ENCODE measurements at places on chromosomes 11 and 22.

GRCh38 chr11:11520231-11521015, 101.4 kb downstream of the GALNT18 start:
- DNase-seq = no peak

DNA sequence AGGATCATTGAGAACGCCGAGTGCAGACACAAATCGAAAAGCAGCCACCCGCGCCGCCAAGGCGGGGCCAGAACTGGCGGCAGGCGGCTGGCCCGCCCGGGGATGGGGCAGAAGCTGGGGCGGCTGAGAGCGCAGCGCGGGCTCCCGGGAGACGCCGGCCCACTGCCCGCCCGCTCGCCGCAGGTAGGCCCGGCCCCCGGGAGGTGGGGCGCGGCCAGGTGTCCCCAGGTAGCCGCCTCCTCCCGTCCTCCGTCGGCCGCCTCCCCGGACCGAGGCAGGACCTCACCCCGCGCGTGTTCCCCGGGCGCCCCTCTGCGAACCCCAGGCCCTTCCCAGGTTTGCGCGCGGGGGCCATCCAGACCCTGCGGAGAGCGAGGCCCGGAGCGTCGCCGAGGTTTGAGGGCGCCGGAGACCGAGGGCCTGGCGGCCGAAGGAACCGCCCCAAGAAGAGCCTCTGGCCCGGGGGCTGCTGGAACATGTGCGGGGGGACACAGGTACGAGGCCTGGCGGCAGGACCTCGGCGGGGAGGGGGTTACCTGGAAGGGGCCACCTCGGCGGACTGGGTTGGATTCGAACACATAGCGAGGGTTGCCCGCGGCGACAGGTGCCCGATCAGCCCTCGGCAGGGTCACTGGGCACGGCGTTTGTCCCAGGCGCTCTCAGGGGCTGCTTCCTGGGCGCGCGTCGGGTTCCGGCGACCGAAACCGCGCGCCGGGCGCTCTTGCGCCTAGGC, at the start of gene PRRG4:
Gene PRRG4 (plus strand): TSS at position 248 of the 733 bp plus-strand sequence. CDS start 603 bp downstream, outside the sequence.
- peak; percentile 65 for DNase-seq

DNA sequence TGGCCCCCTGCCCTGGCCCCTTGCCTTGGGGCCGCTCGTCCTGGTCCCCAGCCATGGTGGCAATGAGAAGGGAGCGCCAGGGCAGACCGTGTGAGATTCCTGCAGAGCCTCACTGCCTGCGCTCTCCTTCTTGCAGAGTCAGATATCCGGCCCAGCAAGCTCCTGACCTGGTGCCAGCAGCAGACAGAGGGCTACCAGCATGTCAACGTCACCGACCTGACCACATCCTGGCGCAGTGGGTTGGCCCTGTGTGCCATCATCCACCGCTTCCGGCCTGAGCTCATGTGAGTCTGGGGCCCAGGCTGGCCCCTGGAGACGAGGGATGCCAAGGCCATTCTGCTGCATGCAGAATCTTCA, 114.1 kb downstream of the MICAL2 start:
- peak; percentile 82 for DNase-seq

DNA sequence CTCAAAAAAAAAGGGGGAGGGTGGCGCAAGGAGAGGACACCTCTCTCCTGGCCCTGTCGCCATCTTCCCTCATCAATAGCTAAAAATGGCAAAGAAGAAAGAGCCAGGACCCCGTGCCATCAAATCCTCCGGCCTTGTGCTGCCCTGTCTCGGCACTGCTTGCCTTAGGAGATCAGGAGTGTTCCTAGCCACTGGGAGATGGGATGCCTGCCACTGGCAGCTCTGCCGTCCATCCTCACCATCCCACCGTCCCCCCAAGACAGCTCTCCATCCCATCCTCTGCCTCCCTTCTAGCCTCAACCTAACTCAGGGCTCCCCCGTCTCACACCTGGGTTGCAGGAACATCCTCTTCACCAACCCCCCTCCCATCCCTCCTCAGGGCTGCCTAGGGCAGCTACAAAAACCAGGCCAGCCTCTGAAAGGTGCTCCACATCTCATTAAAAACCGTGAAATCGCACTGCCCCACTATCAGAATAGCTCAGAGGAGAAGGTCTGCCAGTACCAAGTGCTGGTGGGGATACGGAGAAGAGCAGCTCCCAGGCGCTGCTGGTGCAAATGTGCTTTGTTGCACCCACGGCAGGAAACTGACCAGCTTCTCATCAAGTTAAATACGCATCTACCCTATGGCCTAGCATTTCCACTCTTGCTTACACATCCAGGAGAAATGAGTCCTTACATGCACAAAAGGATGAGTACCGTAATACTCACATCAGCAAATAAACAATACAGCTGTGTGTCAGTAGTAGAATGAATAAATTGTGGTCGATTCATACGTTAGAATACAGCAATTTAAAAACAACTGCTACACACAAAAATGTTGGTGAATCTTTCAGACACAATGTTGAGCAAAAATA, 31.7 kb upstream of the GCAT start:
- peak; percentile 97 for DNase-seq

GRCh38 chr11:72191961-72192381, at the start of gene FOLR1:
TSS of gene FOLR1 (plus strand) at chr11:72192140. CDS start at chr11:72192174, 34 bp downstream.
- DNase-seq = peak; percentile 36

DNA sequence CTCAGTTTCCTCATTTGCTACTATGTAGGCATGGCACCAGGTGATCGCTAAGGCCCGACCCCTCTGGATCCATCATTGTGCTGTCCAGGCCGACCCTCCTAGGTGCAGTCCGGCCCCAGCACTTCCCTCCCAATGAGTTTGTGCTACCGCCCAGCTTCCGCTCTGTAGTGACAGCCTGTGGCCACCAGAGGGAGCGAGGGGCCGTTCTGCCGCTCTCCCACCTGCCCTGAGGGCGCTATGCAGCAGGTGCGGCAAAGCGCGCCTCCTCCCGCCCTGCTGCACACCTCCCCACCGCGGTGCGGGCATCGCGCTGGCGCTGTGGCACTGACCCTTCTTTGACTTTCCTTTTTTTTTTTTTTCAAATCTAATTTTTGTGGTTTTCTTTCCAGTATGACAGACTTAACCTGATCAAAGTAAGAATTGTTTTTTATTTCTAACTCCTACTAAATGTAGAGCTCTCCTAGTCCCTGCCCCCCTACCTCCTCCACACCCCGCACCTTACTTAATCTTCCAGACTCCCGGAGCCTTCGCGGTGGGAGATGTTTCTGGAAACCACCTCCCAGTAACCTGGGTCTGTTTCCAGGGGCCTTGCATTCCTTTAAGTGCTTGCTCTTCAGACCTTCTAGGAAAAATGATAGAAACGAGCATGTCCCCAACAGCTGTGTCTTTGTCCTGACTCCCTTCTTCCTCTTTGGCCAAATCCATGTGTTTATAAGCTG, 73.7 kb downstream of the SCN3B start:
- peak; percentile 61 for DNase-seq

GRCh38 chr11:78304201-78304600, 113.4 kb downstream of the GAB2 start:
- no peak for DNase-seq

GRCh38 chr11:34328632-34328910, 29.2 kb downstream of the ABTB2 start:
- DNase-seq = no peak

GRCh38 chr11:124474779-124475178, 29.3 kb upstream of the OR8B8 start:
- DNase-seq = no peak

GRCh38 chr22:30617819-30618218, 10.8 kb downstream of the TCN2 start:
- no peak for DNase-seq

DNA sequence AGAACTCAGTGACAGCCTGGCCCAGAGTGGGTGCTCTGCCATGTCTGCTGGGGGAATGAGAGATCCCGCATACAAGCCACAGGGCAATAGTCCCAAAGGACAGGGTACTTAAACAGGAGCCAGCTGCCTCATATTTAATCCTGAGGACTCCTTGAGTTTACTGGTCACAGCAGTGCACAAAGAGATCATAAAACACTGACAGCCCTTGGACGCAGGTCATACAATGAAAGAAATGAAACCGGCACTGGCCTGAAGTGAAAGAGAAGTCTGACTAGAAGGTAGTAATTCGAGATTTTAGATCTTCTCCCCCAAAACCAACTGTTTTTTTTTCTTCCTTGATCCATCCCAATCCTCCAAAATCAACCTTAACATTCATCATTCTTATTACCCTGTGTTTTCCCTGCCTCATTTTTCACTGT, 299.8 kb upstream of the SYN3 start:
- no peak for DNase-seq

GRCh38 chr22:34080433-34080832, 160.2 kb upstream of the LARGE1 start:
- DNase-seq = no peak

DNA sequence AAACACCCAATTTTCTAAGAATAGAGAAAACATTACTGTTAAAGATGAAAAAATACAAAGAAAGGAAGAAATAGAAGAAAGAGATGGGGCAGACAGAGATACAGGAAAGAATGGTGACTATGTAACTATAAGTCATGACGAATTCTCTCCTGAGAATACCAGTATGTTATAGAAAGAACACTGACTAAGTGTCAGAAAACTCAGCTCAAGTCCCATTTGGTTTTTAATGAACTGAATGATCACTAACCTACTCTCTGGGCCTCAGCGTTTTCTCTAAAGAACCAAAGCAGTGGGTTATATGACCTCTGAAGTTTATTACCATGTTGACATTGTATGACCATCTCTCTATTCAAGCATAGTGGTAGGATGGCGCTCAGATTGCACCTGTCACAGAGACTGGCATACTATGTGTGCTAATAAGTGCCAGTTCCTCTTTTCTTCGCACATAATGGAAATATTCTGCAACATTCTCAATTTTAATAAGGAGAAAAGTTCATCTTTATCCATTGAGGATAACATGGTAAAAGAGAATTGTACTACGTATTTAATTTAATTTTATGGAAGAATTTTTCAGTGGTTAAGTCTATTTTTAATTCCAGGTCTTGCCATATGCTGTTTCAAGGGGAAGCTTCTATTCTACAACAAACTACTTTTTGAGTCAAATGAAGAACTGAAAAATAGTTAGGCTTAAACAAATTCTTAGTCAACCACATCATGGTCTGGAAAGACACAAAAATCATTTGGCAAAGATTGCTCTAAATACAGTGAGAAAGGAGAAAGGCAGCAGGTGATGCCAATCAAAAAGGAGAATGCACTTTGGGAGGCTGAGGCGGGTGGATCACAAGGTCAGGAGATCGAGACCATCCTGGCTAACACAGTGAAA, 25.0 kb upstream of the EED start:
- no peak for DNase-seq

- DNase-seq = no peak
Observed at GRCh38 chr22:36196254-36197064, 5.2 kb downstream of the APOL4 start.

GRCh38 chr11:45212566-45213315, 66.3 kb downstream of the PRDM11 start:
- DNase-seq = no peak

DNA sequence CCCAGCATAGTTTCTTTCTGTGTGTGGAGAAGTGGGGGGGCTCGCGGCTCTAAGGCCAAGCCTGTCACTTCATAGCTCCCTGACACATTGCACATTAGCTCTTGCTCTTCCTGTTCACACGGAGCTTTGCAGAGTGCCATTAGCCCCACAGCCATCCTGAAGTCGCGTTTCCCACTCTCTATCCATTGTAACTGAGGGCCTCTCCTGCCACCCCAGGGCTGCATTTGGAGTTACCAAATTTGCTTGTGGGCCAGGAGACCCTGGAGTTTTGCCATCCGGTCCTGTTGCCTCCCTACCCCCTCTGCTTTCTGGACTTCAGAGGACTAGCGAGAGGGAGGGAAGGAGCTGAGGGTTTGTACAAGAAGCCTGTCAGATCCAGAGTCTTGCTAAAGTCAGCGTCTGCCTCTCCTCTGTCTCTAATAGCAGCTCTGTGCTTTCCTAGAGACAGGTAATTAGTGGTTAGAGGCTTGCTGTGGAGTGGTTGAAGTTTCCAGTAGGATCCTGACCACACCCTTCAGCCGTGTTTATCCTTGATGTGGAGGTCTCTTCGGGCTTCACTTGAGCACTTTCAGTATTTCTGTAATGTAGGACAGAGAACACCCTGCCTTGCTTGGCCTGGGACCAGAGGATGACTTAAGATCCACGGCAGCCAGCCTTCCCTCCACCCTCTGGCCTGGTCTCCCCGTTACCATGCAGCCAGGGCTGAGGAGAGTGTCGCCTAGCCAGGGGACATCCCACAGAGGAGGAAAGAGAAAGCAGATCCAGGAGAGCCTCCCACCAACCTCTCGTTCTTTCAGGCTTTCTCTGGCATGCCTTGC, 14.1 kb downstream of the DCPS start:
- peak; percentile 58 for DNase-seq

GRCh38 chr11:121930004-121930965, 185.7 kb downstream of the BLID start:
- peak; percentile 47 for DNase-seq

- no peak for DNase-seq
Observed at GRCh38 chr11:59259047-59259446, 46.3 kb upstream of the MPEG1 start.

DNA sequence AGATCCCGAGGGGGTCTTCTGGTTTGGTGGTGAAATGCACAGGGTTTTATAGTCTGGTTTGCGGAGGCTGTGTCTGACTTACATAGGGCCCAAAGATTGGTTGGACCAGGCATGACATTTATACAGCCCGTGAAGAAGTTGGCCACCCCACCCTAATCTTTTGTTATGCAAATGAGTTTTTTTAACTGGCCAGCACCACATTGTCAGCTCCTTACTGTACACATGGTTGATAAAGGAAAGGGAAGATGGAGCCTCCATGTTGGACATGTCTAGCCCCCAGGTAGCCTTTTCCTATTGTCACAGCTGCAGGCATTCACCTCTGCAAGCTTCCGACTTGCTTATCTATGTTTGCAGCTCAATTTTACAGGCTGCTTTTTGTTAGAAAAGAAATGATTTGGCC, 70.1 kb downstream of the WT1 start:
- DNase-seq = no peak

DNA sequence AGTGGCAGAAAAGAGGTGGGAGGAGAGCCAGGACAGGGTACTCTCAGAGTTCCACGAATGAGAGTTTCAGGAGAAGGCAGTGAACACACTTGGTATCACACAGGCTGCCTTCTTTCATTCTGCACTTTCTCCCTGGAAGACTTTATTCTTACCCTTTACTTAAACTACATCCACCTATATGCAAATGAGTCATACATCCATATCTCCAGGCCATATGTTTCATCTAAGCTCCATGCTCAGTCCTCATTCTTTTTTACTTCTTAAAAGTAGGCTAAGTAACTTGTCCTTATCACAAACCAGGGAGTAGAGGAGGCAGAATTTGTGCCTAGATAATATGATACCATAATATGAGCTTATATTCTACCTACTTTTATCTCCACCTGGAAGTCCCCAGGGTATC, 6.2 kb upstream of the HYLS1 start:
- DNase-seq = no peak

DNA sequence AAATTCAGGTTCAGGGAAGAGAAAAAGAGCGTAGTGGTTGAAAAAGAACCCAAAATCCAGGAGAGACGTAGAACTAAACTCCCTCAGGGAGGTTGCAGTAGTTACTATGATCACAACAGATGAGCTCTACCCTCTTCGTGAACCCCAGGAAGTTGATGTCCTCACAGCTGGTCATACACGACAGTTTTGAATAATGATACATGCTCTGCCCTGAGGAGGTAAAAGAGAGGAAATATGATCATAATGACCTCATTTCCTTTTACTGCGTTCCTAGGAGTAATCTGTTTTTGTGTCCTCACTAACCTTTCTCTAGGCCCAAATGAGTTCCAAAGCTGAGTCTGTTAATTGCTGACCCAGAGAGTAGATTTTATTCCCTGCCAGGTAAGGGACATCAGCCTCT, 1.3 kb downstream of the PATE2 start:
- DNase-seq = peak; percentile 80

GRCh38 chr22:24516301-24516737, 21.2 kb downstream of the UPB1 start:
- DNase-seq = peak; percentile 84

- DNase-seq = peak; percentile 66
Observed at GRCh38 chr11:62124186-62125113, 639 bp downstream of the INCENP start.

GRCh38 chr11:86070142-86071056, 1.5 kb upstream of the PICALM start:
- no peak for DNase-seq

Measured in ELR (cell line).